Kasumi-1 (cell line): ENCODE measurements at places on chromosomes 3 and 15.

GRCh38 chr3:35596335-35596995 is 42.9 kb upstream of the ARPP21 start:
- no peak for DNase-seq

DNA sequence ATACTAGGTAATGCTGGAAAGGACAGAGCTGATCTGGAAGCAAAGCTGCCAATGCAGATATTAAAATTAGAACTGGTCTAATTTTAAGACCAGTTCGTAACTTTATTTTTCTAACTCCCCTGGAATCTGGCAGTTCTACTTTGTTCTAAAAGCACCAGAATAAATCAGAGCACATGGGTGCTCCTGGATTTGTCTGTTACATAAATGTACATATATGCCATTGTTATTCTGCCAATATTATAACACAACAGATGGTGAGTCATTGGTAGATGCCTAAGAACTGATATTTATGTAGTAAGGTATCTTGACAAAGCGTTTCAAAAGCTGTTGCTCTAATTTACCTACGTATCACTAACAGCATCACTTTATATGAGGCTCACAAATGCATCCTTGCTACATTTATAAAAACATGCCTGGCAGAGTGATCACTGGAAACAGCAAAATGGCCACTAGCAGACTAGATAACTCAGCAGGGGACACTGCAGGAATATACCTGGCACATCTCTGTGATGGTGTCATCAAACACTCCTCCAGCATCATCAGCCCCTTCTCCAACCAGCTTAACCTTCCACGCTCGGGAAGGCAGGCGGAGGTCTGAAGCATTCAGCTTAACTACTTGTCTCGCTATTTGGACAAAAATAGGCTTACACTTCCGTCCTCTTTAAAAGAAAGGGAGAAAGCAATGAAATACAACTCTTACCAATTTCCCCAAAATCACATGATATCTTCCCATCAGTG is 26.2 kb downstream of the FBXL22 start:
- no peak for DNase-seq

DNA sequence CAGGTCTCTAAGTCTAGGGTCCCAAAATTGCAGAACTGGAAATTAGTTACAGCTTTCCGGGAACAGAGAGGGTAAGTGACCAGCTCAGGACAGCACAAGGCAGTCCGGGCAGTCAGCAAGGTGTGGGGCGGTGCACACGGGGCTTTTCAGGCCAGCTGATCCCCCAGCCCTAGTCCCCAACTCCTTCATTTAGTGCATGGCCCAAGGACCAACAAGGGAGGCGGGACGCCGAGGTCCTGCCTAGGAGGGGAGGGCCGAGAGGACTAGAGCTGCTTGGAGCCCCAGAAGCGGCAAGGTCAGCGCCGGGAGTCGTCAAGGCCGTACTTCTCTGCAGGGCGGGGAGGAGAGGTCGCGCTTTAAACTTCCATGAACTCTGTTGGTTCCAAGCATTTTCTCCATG is 2.0 kb upstream of the PDE8A start:
- no peak for DNase-seq

- DNase-seq, result no peak
Measured at GRCh38 chr3:123071146-123071545, 4.3 kb downstream of the PDIA5 start.

DNA sequence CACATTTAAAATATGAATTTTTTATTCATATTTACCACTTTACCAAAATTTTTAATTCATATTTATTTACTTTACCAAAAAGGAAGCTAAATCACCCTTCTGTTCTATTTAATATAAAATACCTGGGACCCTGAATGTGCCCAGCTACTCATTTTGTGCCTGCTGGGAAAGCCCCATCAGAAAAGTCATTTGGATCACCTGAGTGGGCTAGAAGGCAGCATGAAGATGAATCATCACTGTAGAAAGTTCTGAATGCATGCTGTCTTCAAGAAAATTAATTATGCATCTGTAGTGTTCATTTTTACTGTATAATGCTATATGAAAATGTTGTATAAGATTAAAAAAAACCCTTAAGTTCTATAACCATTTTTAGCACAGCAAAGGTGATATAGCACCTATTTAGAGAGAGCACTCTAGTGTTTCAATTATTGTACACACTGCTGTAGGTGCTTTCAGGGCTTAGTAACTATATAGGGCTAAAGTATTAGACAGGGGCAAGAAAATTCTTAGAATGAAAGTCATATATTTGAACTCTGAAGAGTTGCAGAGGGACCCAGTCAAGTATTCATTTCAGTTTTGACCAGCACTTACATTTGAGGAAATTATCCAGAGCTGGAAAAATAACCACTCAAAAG is 175.1 kb downstream of the NFKBIZ start:
- no peak for DNase-seq

- no peak for DNase-seq
Measured at GRCh38 chr3:94259291-94259690, 196.4 kb downstream of the NSUN3 start.

DNA sequence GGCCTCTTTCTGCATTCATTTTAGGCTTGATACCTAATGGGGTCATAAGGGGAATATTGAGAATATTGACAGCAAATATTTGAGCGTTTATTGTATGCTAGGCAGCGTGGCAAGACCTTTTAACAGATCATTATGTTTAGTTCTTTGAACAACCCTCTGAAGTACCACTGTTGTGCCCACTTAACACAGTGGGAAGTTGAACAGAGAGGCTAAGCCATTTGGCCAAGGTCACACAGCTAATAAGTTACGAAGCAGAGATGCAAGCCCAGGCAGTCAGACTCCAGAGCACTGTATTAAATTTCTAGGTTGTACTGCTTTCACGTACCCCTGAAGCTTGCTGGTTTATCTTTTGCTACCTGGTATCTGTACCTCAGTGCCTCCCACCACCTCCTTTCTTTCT is 1.1 kb downstream of the RAB7A start:
- no peak for DNase-seq

GRCh38 chr3:58161435-58162398 is 49.1 kb downstream of the DNASE1L3 start:
- DNase-seq, result no peak

GRCh38 chr3:126267976-126268615 is 87.7 kb upstream of the ALDH1L1 start:
- DNase-seq, result no peak

DNA sequence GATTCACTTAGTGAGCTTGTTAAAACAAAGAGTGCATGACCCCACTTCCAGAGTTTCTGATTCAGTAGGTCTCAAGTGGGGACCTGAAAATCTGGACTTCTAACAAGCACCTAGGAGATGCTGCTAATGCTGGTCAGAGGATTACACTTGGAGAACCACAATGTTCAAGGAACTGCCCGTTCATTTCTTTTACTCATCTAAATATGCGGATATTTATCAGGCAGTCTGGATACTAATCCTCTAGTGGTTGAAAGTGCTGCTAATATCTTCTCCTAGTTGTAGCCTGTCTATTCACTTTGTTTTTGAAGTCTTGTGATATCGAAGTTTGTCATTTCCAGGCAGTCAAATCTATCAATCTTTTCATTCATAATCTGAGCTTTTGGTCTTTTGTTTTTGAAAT is 86.8 kb downstream of the RFX7 start:
- no peak for DNase-seq

GRCh38 chr15:33343275-33343674 is 32.5 kb downstream of the RYR3 start:
- DNase-seq, result no peak

GRCh38 chr3:123616593-123616992 is 31.7 kb upstream of the HACD2 start:
- no peak for DNase-seq

GRCh38 chr3:21484828-21485144 is 266.2 kb downstream of the ZNF385D start:
- DNase-seq, result peak; percentile 37

DNA sequence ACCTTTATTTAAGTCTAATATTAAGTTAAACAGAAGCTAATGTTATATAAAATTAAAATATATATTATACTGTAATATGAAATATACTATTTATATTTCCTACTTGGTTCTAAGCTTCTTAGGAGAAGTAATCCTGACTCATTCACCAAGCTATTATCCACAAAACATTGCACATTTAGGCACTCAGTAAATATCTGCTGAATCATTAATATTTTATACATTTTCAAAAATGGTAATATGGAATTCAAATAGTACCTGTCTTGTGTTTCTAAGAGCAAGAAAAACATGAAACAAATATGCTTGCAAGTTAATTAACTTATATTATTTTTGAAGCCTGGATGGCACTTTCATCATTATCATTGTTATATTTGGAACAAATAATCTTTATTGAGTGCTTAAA is 153.0 kb upstream of the CNTN4 start:
- no peak for DNase-seq

GRCh38 chr3:117278424-117279190 is 569.0 kb downstream of the TUSC7 start:
- DNase-seq, result no peak

GRCh38 chr15:38065721-38066345 is 131.4 kb downstream of the TMCO5A start:
- DNase-seq, result no peak

DNA sequence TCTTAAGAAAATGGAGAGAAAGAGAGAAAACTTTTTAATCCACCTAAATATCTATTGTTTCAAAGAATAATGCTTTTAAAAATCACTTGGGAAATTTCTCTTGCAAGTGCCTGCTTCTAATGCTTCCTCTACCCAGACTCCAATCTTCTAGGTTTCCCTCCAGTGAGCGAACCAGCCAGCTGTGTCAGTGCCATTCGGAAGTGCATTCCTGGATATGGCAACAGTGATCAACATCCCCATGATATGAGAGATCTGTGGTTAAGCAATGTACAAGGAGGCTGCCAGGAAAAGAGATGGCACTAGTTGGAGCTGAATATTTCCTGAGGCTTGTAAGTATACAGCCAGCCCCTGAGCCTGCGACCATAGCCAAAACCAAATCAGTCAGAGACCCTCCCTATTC is 53.3 kb upstream of the KCNMB2 start:
- DNase-seq, result no peak

DNA sequence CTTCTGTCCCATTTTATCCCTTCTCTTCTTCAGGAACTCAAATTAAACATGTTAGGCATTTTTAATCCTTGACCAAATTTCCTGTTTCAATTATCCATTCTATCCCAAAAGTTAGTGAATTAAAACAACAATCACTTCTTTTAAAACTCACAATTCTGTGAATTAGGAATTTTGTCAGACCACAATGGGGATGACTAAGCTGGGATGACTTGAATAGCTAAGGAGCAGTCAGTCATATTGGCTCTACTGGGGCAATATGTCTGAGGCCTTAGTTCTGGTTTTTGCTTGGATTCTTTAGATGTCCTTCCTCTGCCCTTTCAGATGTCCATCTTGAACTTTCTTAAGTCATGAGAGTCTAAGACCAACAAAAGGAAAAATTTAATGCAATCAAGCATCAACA is 178.2 kb upstream of the TGFBR2 start:
- DNase-seq, result no peak

GRCh38 chr3:62151591-62151990 is 221.8 kb downstream of the FEZF2 start:
- no peak for DNase-seq

DNA sequence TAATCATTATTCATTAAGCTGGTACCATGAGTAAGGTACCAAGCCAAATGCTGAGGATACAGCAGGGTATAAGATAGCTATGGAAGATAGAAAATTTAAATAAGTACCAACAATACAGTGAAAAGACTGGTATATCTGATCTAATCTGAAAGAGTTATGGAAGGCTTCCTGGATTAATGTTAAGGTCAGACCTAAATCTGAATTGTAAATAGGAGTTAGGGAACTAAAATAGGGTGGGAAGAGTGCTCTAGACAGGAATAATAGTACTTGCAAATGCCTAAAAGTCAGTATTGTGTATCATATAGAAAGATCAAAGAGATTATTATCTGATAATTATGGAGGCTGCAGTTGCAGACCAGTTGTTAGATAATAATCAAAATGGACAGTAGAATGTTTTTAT is 2.6 kb upstream of the ACKR4 start:
- DNase-seq, result no peak

GRCh38 chr15:25971053-25971452 is 107.9 kb upstream of the ATP10A start:
- no peak for DNase-seq

DNA sequence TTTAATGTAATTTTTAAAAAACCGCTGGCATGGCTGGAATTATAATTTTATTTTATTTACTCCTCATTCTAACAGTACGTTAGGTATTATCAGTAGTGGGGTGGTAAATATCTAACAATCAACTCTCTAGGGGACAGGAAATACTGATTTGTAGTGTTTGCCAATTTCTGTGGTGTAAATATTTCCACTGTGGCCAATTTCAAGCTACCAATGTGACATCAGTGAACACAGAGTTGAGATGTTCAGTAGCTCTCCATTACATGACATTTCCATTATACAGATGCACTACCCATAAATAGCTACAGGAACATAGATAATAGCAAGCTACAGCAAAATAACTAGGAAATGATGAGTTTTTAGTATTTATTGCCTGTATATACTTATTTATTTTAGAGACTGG is 10.0 kb upstream of the ARL8B start:
- DNase-seq, result no peak

- no peak for DNase-seq
Measured at GRCh38 chr3:100556673-100557310, 52.6 kb upstream of the ADGRG7 start.

DNA sequence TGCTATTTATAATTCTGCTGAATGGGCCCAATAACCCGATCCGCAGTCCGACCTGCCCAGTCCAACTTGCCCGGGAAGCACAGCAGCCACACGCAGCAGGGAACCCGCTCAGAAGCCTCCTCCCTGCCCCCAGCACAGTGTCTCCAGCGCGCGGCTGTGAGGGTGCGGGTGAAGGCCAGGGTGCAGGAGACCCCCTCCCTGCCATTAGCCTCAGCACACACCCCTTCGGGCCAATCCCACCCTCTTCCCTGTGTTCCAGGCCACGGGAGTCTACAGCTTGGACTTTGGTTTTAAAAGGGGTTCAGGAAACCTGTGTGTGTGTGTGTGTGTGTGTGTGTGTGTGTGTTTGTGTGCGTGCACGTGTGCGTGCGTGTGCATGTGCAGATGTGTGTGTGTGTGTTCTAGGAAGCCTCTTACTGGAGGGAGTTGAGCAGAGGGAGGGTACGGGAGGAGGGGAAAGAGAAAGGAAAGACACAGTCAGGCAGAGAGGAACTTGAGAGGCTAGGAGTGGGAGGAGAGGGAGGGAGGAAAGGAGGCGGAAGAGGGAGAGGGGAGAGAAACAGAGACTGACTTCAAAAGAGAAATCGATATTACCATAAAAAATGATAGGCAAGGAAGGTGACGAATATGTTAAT is 34.2 kb downstream of the ATP2B2 start:
- DNase-seq, result no peak

GRCh38 chr3:41405466-41405865 is 206.2 kb downstream of the CTNNB1 start:
- no peak for DNase-seq

DNA sequence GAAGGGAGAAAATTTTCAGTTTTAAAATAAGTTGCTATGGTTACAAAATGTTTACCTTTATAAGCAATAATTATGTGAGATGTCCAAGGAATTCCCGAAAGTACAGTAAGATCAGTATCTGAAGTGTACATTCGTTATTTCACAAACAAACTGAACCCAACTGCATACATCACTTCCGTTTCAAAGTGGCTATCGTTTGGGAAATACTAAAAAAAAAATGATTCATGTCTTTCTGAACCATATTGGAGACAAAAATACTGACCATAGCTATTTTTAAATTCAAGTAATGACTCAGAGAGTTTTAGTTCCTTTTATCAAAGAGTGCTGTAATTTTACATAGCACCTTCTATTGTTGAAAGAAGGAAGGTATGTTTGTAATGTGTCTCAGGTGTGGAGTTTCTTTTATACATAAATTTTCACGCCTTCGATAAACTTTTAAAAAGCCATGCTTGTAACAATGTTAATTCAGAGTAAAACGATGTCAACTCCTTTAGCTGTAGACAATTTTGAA is 8.0 kb upstream of the ANKRD28 start:
- DNase-seq, result peak; percentile 63
